ENCODE measurements at places on chromosomes 11 and 22. TPM values are rescaled to one million over a fixed set of nuclear protein-coding genes. Genes with fewer than 3 reads are reported as not detected.

The GVQW3 gene
- 3.0 TPM for polyA plus RNA-seq

The CRACR2B gene
- not detected for polyA plus RNA-seq

The ST3GAL4 gene
- polyA plus RNA-seq: 0.38 TPM

The ENTHD1 gene
- polyA plus RNA-seq: not detected

The GGT5 gene
- not detected for polyA plus RNA-seq

The CCDC15 gene
- 0.10 TPM for polyA plus RNA-seq

The ZC3H12C gene
- polyA plus RNA-seq: 2.7 TPM

The PGGHG gene
- not detected for polyA plus RNA-seq

The ARHGAP1 gene
- 4.1 TPM for polyA plus RNA-seq

The SMPD1 gene
- polyA plus RNA-seq: 49.1 TPM

The OR8D4 gene
- not detected for polyA plus RNA-seq

The CNTF gene
- not detected for polyA plus RNA-seq

The SRPRA gene
- 48.2 TPM for polyA plus RNA-seq

The PRR5 gene
- 0.50 TPM for polyA plus RNA-seq

The FHIP1B gene
- 3.9 TPM for polyA plus RNA-seq

The MUS81 gene
- 9.5 TPM for polyA plus RNA-seq

The POLD3 gene
- polyA plus RNA-seq: 14.5 TPM

The CLDN5 gene
- 0.17 TPM for polyA plus RNA-seq

The NAALADL1 gene
- not detected for polyA plus RNA-seq

The MUC6 gene
- polyA plus RNA-seq: not detected

The INS gene
- polyA plus RNA-seq: not detected

The SMARCB1 gene
- 4.0 TPM for polyA plus RNA-seq

The OR5D14 gene
- polyA plus RNA-seq: not detected
